Activated CD4-positive, alpha-beta T cell treated with anti-CD3 and anti-CD28 coated beads, Interleukin-2, amount 50 U/mL, for 48 hours (primary cell): ENCODE measurements at places on chromosomes 1 and 21.
A peak's percentile ranks its signal among the peaks of the same experiment; 100 is the strongest.

GRCh38 chr1:12532405-12533315 is 85.3 kb downstream of the DHRS3 start:
- DNase-seq: no peak

GRCh38 chr1:38944547-38944946 is 2.9 kb upstream of the RHBDL2 start:
- DNase-seq: no peak

DNA sequence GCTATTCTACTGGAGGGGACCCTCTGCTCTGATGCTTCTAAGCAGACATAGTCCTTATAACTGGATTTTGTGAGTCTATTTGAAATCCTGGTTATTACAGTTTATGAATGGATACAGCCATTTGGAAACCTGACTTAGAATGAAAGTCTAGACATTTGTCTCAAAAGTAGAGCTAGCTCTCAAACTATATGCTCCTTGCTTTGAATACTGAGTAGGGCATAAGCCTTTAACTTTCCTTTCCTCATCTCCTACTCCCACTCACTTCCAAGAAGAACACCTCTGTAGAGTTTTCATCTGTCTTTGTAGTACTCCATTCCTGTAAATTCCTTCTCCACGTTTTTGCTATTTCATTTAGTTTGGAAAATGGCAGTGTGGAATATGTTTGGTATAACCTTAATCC is 9.0 kb upstream of the ARID1A start:
- DNase-seq: no peak

- DNase-seq: no peak
Observed at GRCh38 chr1:89516055-89516454, 8.6 kb upstream of the LRRC8B start.

- no peak for DNase-seq
Observed at GRCh38 chr21:27426196-27426595, 459.3 kb upstream of the ADAMTS5 start.

DNA sequence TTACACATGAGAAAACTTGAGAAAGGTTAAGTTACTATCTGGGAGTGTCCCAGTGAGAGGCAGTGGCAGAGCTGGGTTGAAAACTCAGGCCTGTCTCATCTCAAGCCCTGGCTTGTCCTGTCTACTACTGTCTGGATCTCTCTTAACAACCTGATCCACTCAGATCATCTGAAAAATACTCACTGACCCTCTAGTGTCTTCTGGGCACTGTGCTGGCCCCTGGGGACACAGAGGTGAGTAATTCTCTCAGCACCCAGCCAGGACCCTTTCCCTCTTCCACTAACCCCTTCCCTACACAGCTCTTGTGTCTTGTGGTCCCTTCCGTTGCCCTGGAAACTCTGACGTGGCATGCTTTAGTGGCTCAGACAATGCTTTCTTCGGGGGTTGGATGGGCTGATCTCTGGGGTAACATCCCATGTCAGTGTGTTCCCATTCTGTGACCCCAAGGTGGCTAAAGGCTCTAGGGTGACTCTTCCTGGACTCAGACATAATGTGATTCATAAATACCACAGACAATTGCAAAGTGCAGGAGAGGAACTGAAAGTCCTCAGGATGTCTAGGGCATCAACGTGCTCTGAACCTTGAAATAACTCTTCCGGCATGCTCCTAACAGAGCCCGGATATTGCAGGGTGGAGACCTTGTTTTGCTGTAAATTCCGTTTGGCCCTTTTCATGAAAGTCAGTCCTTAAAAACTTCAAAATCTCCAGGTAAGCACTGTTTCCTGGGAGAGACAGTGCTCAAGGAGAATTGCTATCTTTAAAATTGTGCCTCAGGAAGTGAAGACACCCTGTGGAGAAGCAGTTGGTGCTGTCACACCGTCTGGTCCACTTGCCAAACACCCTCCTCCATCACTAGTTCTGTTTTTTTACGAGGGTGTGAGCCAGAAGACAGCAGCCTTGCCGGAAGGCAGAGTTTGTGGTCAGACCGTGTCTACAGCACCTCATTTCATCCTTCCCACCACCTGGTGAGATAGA is 4.0 kb downstream of the SHISAL2A start:
- peak; percentile 63 for DNase-seq

DNA sequence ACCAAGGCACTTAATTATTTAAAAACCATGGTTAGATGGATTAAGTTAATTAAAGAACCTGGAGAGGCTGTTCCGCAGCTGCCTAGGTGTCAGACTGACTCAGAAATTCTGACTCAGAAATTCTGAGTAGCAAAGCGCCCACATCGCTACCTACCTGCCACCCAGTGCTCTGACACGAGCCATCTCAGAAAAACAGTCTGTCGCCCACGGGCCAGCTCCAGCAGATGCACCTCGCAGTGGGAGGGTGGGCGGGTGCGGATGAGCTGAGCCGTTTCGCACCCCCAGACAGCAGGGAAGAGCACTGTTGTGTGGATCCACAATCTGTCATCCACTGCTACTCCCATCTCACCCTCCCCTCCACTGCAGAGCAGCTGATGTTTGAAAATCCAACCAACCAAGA is 13.5 kb downstream of the KCNK1 start:
- DNase-seq: peak; percentile 37

DNA sequence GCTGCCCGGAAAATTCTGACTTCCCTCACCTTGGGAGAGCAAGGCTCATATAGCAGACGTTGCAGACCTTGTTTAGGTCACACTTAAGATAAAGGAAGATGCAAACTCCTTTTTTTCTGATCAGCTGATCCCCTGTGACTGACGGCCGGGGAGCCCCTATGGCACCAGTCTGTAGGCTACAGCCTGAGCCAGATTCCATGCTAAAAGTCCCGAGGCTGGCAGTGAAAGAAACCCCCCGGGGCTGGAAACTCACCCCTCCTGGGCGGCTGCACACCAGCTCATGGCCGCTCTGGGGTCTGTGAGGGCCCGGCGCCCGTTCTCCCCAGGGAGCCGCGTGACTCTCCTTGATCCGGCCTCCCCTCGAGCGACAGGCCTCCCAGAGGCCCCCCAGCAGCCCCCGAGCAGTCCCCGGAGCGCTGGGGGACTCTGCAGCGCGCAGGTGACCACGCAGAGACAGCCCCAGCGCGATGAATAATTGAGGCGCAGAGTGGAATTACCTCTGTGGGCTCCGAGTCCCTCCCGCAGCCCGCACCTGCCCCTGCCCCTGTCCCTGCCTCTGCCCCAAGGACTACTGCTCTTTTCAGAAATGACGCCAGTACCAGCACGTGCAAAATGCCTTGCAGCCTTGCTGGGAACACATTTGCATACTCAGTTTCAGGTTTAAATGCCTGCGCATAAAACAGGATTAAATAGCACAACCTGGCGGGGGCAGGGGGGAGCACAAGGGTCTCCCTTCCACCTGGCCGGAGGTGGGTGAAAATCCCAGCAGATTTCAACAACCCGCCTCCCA is 62.6 kb upstream of the CLDN14 start:
- DNase-seq: peak; percentile 7

GRCh38 chr21:39336457-39337008 is 12.4 kb downstream of the HMGN1 start:
- no peak for DNase-seq

GRCh38 chr1:23807453-23807852 is 6.9 kb upstream of the GALE start:
- DNase-seq: no peak

- no peak for DNase-seq
Observed at GRCh38 chr1:10217748-10218441, 7.5 kb downstream of the KIF1B start.

DNA sequence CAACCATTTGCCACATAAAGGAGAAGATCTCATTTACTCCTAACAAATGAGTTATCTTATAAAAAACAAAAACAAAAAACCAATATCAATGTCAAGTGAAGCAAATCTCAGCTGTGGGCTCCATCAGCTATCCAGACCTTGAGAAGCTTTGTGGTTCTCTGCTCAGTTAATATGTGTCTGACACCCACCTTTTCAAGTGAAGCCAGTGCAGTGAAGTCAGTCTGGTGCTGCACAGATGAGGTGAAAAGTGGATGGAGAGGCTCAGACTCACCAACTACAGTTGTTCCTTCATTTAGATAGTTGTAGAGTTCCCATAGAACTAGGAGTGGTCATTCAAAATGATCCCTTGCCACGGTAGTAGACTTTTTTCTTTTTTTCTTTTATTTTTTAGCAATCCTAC is 106.8 kb downstream of the NTNG1 start:
- DNase-seq: no peak

GRCh38 chr1:172453153-172453545 is 9.3 kb upstream of the PIGC start:
- DNase-seq: no peak

DNA sequence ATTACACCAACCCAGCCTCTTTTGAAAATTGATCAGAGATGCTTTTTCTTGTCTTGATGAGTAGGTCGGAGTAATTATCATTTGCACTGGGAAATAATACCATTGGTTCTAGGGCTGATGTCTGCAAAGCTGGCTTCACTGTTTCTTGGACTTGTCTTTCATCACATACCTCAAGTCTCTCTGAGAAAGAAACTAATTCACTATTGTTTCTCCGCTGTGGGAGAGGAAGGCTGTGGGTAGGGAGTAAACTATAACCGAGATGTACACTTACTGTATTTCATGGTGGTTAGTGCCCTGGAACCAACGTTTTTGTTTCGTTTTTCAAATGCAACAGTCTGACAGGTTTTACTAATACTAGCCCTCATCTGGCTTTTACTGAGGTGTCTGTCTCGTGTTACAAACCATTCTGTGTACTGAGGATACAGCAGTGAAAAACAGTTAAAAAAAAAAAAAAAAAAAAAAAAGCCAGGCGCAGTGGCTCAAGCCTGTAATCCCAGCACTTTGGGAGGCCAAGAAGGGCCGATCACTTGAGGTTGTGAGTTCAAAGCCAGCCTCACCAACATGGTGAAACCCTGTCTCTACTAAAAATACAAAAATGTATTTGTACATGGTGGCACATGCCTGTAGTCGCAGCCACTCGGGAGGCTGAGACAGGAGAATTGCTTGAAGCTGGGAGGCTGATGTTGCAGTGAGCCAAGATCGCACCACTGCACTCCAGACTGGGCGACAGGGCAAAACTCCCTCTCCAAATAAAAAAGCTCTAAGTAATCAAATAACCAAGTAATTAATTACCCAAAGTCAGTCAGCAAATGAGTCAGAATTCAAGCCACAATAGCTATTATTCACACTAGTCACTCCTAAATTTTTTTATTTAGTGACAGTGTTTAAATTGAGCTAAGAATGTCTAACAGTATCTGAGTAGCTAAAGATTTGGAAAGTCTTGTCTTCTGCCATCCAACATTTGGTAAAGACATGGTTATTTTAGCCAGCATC is 23.3 kb downstream of the TOMM20 start:
- no peak for DNase-seq

- DNase-seq: no peak
Observed at GRCh38 chr1:156964441-156964840, 44.0 kb downstream of the LRRC71 start.

DNA sequence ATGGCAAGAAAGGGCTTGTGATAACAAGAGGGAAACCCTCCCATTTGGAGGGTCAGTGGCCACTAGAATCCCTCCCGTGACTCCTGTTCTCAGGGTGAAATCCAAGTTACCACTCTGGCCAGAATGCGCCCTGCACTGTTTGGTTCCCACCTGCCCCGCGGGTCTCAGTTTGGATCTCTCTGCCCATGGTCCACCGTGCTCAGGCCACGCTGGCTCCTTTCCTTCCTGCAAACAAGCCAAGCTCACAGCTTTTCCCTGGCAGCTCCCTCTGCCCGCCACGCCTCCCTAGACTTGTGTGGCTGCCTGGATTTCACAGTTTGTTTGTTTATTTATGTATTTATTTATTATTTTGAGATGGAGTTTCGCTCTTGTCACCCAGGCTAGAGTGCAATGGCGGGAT is 179.5 kb upstream of the VAMP3 start:
- no peak for DNase-seq

GRCh38 chr21:36759348-36760083 is 60.6 kb downstream of the SIM2 start:
- no peak for DNase-seq

DNA sequence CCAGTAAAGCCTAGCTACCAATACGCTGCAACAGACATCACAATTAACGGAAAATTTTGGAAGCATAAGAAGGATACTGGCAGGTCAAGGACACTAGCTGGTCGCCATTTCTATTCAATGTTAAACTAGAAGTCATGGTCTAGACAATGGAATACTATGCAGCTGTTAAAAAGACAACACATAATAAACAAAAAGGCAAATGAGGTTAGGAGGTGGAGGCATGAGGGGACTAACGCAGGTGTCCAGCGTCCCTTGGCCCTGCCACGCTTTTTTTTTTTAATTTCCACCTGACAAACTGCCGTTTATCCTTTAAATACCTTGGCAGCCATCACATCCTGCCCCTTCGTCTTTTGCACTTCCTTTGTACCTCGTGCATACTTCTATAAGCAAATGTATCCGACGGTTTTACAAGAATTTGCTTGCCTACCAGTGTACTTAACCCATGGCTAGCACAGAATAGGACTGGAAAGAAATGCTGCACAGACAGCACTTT is 698 bp upstream of the SLC22A15 start:
- DNase-seq: no peak

- DNase-seq: no peak
Observed at GRCh38 chr1:216047811-216048572, 375.3 kb downstream of the USH2A start.

- peak; percentile 38 for DNase-seq
Observed at GRCh38 chr1:92473781-92474495, 12.8 kb downstream of the GFI1 start.

DNA sequence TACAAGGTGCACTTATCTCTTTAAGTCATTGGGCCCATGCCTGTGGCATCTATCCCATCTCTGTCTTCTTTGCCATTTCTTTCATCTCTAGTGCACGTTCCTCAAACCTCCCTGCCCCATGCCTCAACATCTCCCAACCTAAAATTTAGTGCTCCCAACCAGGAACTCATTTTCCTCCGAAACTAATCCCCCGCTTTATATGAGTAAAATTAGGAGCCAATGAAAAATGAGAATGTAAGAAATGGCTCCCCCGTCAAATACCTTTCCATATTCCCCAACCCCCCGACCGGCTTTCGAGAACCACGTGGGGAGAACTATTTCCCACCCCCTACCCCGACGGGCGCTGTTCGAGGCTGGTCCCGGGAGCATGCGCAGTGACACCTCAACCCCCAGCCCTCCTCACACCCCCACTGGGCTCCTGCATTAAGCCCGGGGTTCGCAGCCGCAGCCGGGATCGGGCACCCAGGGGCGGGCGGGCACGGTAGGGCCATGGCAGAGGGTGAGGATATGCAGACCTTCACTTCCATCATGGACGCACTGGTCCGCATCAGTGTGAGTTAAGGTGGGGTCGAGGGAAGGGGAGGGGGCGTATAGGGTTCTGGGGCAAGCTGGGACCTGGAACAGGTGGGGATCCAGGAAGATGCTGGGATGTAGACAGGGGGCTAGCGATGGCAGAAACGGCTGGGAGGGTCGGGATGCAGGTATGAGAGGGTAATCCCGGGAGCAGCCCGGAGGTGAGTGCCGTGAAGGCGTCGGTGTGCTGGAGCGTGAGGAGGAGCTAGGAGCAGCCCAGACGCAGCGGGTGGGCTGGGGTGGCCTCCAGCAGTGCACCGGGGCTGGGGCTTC is at the start of gene TRIM46:
Gene TRIM46 (plus strand): TSS at position 372 of the 846 bp plus-strand sequence. CDS start 118 bp downstream, at position 490.
- peak; percentile 84 for DNase-seq
